ENCODE measurements at places on chromosomes 16 and 17.

GRCh38 chr17:13114601-13115031, 96.8 kb upstream of the ELAC2 start:
- DNase-seq, result no peak

DNA sequence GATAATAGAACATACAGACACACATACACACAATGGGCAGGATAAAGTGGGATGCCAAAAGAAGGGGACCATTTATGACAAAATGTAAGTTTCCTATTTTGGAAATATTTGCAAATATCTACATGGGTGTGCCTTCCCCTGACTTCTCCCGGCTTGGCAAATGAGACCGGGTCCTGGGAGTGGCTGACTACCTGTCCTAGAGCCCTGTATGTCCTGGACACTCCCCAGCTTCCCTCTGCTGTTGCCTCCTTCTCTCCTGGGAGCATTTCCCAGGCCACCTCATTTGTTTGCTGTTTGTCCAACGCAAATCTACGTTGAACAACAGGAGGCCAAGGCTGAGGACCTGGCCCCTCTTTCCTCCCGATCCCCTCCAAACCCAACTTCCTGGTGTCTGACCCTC, 16.9 kb downstream of the PECAM1 start:
- no peak for DNase-seq

DNA sequence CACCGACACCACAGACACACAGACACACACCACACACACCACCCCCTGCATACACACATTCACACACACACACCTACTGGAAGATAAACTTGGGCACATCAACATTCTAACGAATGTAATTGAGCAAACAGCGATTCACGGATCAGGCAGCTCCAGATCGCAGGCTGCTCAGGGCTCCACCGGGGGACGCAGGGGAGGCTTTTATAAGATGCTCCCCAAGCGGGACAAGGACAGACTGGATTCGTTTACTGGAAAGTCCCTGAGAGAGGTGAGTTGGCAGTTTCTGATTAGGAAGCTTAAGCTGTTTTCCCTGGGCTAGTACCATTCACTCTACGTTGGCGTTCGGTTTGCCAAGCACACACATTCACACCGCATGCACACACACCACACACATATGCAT, 281.3 kb downstream of the IRF8 start:
- no peak for DNase-seq

DNA sequence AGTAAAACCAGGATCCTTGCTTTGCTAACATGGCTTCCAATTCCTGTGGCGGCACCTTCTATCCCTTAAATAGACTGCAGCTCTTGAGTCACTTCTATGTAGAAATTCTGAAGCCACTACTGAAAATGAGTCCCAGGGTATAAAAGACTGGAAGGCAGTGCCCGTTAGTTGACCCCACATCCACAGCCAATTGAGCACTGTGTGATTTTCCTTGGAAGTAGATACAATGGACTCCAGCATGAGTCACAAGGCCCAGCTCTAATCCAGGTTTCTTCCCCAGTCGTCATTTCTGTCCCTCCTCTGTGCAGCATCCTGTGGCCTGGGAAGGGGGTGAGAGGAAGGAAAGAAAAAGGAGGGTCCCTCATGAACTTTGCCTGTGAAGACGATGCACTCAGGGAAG, 69.5 kb downstream of the HLF start:
- no peak for DNase-seq

DNA sequence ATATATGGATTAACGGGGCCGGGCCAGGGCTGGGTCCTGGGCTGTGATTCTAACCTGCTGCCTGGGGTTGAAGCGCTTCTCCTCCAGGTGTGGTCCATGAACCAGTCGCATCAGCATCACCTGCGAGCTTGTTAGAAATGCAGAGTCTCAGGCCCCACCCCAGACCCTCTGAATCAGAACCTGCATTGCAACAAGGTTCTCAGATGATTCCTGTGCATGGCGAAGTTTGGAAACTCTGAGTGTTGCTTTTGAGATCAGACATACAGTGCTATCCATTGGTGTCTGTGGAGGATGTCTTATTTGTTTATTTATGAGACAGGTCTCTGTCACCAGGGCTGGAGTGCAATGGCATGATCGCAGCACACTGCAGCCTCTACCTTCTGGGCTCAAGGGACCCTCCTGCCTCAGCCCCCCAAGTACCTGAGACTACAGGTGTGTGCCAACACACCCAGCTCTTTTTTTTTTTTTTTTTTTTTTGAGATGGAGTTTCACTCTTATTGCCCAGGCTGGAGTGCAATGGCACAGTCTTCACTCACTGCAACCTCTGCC, 99.8 kb downstream of the PITPNC1 start:
- no peak for DNase-seq

Data from activated CD8-positive, alpha-beta memory T cell treated with anti-CD3 and anti-CD28 coated beads for 1 hour (primary cell).